ENCODE measurements at places on chromosomes 2 and 18.

GRCh38 chr2:33093283-33093993, 146.7 kb downstream of the LTBP1 start:
- DNase-seq: no peak

GRCh38 chr2:132252191-132252893, 90.6 kb upstream of the ANKRD30BL start:
- DNase-seq: no peak

DNA sequence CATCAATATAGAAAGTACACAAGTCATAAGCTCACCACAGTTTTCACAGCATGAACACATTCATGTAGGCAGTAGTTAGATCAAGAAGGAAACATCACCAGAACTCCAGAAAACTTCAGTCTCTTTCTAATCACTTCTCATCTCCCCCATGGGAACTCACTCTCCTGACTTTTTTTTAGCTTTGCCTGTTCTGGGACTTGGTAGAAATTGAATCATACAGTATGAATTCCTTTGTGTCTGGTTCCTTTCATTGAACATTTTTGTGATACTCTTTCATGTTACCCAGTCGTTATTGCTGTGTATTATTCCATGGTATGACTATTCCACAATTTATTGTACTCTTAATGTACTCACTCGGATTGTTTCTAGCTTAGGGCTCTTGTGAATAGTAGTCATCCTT, 160.2 kb downstream of the TAF4B start:
- no peak for DNase-seq

DNA sequence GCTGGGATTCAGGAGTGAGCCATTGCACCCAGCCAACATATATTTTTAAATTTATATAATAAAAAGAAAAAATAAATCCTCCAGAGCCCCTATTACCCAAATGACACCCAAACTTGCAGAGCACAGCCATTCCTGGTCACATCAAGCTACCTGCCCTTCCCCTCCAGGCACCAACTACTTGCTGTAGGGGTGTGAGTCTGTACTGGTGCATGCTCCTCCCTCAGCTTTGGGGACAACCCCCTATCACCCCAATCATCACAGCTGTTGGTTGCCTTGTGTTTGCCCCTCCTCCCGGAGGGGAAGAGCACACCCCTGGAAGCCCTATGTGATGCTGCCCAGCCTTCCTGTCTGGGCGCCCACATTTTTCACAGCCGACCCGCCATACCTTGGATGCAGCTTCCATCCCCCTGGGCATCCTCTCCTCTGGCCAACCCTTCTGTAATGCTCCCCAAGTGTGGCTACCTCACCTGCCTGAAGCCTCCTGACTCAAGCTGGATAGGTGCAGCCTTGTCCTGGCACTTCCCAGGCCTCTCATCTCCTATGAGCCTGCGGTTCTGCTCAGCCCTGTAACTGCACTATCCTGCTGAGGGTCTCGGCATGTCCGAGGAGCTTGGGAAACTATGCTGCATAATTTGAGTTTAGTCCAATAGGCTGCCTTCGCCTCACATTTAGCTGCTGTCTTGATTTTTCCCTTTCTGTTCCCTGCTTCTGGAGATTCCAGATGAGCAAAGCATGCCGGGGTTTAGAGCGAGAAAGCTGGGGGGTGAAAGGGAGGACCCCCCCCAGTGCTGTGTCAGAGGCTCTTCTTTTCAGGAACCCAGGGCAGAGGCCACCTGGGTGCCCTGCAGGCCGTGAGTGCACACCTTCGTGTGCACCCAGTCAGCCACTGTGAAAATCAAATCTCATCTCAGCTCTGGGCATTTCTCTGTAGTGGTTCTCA, 27.2 kb downstream of the CHST10 start:
- no peak for DNase-seq

Data from type B pancreatic cell (in vitro differentiated cells).